Dorsolateral prefrontal cortex (tissue), 122 donors: ENCODE measurements at places on chromosomes 11 and 22.

DNA sequence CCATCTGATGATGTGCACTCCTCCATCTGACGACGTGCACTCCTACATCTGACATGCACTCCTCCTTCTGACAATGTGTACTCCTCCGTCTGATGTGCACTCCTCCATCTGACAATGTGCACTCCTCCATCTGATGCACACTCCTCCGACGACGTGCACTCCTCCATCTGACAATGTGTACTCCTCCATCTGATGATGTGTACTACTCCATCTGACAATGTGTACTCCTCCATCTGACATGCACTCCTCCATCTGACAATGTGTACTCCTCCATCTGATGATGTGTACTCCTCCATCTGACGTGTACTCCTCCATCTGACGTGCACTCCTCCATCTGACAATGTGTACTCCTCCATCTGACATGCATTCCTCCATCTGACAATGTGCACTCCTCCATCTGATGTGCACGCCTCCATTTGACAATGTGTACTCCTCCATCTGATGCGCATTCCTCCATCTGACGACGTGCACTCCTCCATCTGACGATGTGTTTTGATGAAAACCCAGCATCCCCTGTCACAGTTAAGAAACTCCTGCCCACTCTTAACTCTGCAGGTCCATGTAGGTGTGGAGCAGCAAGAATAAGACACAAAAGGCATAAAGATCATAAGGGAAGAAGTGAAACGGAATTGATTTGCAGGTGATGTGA, 9.7 kb upstream of the IL17REL start:
- no peak for DNase-seq

DNA sequence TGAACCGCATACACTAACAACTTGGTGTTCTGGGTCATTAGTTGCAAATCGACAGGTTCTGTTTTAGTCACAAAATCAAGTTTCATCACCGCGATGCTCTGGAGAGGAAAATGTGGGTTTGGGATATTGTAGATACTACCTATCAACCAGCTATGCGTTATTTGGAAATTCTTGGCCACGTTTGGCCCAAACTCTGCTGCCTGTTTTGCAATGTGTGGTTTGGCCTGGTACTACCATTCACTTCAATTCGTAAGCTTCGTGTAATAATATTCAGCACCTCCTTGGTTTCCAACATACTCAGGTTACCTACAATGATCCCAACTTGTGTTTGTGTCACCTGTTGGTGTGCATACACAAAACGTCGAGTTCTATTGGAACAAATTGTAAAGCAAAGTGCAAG, 16.2 kb upstream of the ACER3 start:
- DNase-seq, result no peak

GRCh38 chr11:129779342-129779741, 36.3 kb upstream of the TMEM45B start:
- DNase-seq, result no peak

- DNase-seq, result no peak
These were observed 639 bp downstream of the INCENP start for GRCh38 chr11:62124186-62125113.

DNA sequence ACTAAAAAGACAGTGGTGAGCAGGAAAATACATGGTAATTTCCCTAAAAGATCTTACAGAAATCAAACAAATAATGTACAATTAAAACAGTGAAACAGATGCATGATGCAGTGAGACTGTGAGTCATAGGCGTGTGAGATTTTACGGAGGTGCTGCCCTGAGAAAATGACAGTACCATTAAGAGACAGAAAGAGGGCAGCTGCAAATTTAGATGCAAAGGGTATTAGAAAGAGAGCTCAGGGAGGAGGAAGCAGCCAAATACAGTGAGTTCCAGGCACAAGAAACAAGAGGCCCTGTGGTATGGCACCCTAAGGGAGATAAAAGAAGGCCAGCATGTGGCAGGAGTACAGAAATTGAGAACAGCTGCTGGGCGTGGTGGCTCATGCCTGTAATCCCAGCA, 88.5 kb upstream of the FIBIN start:
- DNase-seq, result no peak

DNA sequence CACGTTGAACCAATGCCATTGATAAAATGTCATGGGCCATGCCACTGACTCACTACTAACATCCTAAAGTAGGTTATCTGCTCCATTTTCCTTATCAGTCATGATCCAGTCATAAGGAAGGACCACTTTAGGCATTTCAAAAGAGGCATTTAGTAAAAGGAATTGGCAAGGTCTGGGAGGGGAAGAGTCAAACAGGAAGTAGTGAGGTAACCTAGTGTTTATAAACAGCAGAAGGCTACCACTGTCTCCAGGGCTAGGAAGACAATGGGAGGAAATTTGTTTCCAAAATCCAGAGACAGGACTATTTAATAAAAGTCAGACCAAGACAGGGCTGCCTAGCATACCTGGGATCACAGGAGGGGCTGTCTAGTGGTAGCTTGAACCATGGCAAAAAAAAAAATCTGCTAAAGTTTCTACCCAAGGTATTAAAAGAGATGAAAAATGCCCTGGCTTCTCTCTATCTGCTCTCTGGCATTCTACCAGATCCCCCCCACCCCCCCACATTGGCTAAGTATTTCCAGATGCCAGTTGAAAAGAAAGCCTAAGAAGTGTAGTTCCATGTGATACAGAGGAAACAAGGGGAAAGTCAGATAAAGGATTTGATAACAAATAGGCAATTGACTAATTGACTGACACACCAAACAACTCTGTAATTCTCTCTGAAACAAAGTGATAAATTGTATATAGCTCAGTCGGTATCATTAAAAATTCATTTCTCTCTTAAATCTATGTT, 50.4 kb upstream of the C11orf87 start:
- DNase-seq, result no peak

DNA sequence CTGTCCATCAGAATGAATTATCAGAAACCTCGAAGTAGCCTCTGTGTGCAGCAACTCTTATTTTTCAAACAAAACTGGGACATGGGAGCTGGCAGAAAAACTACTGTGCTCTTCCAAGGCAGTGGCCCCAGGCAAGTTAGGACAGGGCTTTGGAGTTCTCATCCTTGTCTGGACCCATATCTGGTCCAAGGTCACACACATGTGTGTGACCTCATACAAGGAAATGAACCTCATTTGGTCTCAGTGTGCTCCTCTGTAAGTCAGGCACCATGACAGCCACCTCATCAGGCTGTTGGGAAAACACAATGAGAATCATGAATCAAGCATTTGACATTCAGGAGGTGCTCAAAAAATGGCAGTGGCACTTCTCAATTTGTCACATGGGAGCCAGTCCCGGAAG, 25.8 kb downstream of the LARGE1 start:
- DNase-seq, result no peak

- DNase-seq, result no peak
These were observed 21.9 kb downstream of the ANKK1 start for GRCh38 chr11:113409526-113409925.

DNA sequence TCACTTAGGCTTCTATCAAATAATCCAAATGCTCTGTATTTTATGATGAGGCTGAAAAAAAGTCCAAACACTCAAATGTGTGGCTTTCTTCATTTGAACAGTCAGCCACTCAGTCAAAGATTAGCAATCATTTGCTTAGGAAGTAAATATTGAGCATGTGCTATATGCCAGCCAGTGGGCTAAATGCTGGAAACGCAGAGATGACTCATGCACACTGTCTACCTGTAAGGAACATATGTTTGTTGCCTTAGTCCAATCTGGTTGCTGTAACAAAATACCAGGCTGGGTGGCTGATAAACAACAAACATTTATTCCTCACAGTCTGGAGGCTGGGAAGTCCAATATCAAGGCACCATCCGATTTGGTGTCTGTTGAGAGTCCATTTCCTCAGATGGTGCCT, 617.3 kb downstream of the NTM start:
- no peak for DNase-seq

DNA sequence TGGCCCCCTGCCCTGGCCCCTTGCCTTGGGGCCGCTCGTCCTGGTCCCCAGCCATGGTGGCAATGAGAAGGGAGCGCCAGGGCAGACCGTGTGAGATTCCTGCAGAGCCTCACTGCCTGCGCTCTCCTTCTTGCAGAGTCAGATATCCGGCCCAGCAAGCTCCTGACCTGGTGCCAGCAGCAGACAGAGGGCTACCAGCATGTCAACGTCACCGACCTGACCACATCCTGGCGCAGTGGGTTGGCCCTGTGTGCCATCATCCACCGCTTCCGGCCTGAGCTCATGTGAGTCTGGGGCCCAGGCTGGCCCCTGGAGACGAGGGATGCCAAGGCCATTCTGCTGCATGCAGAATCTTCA, 114.1 kb downstream of the MICAL2 start:
- peak; percentile 90 for DNase-seq

DNA sequence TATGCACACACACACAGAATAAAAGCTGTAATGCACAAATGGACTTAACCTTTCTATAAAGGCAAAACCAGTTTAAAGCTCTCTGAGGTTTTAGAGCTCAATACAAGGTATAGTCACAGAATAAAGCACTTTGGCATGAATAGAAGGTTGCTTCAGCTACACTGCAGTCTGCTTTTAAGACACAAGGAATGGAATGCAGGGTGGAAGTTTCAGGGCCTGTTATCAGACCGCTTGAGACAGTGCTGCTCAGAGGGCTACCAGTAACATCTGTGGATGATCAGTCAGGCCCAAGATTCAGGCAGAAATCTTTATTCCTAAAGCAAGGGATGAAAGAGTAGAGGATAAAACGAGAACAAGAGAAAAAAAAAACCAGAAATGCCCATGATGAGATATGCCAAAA, 46.7 kb downstream of the CD44 start:
- no peak for DNase-seq

DNA sequence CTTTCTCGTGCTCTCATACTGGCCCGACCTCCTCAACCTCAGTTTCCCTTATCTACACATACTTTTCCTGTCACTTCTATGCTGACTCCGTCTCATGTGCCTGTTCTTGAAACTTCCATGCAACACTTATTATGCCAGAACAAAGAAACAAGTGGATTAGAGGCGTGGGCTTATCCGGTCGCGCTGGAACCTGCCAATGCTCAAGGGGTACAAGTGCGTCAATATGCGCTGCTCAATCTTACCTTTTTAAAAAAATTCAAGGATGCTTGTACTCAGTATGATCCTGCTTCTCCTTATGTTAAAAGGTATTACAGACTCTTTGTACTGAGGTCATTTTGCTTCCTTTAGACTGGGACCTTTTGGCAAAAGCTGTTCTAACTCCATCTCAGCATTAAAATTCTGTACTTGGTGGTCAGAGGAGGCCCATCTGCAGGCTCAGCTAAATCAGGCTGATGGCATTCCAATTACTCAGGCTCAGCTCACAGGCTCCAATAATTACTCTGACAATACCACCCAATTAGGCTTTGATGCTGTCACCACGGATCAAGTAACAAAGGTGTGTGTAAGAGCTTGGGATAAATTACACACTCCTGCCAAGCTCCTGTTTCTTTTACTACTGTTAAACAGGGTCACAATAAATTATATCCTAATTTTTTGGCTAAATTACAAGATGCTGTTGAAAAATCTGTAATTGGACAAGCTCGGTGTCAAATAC, 26.3 kb upstream of the ALDH3B2 start:
- no peak for DNase-seq

GRCh38 chr11:120335908-120336640, at the start of gene ARHGEF12:
ARHGEF12 (plus strand) TSS chr11:120336413; CDS start chr11:120337244, 831 bp downstream.
- peak; percentile 93 for DNase-seq

- DNase-seq, result no peak
These were observed 112.9 kb upstream of the DDI1 start for GRCh38 chr11:103923451-103923931.

DNA sequence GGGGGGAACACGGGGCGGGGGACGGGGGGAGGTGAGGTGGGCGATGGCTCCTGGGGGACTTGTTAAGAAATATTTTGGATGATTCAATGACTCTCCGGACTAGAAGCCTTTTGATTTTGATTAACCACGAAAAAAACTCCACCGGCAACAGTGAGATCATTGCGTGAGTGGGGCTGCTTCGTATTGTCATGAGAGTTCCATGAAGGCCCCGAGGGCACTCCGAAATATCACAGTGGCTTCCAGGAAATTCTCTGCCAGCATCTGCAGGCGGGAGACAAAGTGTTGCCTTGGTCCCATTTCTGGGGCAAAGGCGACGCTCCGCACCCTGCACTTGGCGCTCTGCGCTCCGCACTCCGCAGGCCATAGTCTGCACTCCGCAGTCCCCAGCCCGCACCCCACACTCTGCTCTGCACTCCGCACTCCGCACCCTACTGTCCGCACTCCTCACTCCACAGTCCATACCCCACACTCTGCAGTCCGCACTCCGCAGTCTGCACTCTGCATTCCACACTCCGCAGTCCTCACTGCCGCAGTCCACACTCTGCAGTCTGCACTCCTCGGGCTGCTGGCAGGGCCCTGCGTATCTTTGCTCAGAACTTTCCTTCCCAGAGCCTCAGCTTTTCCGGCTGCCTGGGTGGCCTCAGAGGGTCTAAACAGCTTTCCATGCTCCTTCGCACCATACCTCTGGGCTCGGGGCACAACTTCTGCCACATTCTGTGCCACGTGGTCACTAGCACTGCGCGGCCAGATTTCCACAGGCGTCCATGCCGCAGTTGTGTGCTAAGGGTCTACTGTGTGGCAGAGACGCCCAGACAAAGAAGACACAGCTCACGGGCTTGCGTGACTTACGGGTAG, 61.1 kb downstream of the LINC01488 start:
- DNase-seq, result no peak

GRCh38 chr11:35076201-35077100, 62.5 kb upstream of the CD44 start:
- DNase-seq, result no peak

GRCh38 chr11:74822170-74822569, 73.5 kb downstream of the RNF169 start:
- DNase-seq, result no peak

DNA sequence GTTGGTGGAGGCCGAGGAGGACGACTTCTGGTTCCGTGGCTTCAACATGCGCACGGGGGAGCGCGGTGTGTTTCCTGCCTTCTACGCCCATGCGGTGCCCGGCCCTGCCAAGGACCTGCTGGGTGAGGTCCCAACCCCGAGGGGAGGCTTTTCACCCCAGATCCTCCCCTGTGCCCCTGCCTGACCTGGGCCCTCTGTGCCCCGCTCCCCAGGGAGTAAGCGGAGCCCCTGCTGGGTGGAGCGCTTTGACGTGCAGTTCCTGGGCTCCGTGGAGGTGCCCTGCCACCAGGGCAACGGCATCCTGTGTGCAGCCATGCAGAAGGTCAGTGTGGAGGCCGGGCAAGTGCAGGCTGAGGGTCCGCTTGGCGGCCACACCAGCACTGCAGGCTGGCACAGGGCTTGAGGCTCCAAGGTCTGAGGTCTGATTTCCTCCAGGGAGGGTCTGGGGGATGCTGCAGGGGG, 5.1 kb downstream of the MAPK8IP2 start:
- no peak for DNase-seq
